ENCODE measurements at places on chromosomes 16 and 17.

DNA sequence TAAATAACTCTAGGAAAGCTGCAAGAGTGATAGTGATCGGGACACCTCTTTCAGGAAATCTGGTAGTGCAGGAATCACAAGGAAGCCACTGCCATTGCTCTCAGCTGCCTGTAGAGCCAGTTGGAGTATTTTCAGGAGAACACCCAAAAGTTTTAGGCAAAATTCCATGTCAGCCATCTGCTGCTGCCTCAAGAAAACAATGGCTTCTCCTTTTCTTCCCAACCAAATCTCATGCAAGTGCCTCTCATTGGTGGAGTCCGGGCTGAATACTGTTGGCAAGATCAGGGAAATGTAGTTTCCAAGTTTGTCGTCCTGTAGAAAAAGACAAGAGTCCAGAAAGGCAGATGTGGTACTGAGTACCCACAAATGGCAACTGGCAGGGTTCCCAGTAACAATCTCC is 54.9 kb upstream of the TANC2 start:
- no peak for DNase-seq

DNA sequence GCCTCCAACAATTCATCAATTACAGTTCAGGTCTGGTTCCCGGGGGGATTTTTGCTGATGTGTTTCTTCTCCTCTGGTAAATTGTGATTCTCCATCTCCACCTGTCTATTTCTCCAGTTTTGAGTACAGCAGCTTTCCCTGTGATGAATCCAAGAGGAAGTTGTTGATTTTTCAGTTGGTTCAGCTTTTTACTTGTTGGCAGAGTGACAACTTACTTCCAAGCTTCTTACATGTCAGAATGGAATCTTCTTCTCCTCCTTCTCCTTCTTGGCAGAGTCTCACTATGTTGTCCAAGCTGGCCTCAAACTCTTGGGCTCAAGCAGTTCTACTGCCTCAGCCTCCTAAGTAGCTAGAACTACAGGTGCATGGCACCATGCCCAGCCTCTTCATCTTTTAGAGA is 33.4 kb upstream of the TMEM92 start:
- peak; percentile 71 for DNase-seq

DNA sequence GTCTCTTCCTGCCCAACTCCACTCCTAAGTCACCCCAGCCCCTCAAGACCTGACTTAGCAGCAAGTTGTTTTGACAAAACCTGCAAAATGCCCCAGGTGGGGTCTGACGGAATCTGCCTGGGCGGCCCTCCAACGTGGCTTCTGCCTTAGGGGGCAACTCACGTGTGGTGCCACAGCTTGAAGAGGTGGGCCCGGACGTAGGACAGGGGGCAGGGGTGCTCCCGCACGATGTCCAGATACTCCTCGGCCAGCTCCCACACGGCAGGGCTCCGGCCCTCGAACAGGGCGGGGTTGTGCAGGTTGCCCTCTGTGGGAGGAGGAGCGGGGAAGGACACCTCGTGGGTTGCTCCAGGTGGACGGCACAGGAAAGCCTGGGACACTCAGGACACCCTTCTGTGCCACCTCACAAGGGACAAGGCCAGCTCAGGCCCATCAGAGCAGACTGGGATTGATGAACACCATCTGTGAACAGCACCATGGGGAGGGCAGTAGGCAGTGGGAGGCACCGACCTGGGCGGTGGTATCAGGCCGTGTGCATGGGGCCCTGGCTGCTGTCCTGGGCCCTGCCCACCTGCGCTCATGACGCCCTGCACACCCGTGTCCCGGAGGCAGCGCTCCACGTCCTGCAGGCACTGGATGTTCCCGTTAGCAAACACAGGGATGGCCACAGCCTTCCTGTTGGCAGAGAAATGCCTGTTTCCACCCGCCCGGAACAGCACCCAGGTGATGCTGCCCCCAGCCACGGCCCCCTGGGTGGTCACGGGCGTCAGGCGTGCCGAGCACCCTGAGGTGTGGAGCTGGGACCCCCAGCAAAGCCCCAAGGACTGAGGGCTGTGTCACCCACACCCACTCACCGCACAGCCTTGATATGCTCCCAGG is 4.3 kb downstream of the DUS1L start:
- DNase-seq = no peak

- DNase-seq = no peak
Observed at GRCh38 chr17:68542698-68543463, 30.7 kb downstream of the PRKAR1A start.

GRCh38 chr17:67442787-67443624 is 65.9 kb downstream of the PITPNC1 start:
- peak; percentile 37 for DNase-seq

DNA sequence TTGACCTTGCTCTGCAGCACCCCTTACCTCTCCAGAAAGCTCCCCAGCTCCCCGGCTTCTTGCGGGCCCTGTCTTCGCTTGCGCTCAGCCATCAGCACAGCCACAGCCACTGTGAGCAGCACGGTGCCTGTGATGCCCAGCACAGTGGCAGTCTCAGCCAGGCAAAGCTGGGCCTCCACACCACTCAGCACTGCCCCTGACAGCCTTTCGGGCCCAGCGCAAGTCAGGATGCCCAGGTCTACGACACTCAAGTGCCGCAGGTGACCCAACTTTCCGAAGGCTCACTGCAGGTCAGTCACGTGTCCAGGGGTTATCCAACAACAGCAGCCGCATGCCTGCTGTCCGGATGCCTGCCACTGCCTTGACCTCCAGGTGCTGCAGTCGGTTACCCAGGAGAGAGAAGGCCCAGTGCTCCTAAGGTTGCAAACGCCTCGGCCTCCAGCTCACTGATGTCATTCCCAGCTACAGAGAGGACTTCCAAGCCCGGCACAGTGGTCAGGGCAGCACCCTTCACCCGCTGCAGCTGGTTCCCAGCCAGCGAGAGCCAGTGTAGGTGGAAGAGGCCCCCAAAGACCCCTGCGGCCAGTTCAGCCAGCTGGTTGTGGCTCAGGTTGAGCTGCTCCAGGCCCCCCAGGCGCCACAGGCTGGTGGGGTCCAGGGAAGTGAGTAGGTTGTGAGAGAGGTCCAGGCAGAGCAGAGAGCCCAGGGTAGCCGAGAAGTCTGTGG is 8.9 kb upstream of the TMEM101 start:
- no peak for DNase-seq

DNA sequence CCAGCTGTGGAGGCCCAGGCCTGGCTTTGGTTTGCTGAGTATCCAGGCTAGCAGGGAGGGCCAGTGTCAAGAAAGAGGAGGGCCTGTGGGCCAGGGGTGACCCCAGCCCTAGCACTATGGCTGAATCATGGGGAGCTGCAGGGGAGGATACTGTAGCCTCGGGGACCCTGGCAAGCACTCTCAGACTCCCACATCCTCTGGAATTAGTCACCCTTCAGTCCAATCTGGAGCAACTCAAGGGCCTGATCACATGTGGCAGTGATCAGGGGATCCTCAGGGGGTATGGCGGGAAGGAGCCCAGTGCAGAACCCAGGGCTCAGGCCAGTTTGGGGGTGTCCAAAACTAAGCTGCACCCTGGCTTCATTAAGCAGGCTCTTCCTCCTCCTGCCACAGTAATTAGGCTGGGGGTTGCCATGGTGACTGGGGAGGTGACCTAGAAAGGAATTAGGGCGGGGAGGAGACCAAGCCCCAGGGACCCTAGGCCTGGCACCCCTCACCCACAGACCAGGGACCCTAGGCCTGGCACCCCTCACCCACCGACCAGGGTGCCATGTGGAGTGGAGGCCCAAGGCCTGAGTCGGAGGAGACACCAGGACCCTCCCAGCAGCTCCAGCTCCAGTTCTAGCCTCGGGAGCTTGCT is 5.8 kb downstream of the NLGN2 start:
- peak; percentile 79 for DNase-seq

- no peak for DNase-seq
Observed at GRCh38 chr17:71032746-71033273, 863.5 kb downstream of the KCNJ2 start.

DNA sequence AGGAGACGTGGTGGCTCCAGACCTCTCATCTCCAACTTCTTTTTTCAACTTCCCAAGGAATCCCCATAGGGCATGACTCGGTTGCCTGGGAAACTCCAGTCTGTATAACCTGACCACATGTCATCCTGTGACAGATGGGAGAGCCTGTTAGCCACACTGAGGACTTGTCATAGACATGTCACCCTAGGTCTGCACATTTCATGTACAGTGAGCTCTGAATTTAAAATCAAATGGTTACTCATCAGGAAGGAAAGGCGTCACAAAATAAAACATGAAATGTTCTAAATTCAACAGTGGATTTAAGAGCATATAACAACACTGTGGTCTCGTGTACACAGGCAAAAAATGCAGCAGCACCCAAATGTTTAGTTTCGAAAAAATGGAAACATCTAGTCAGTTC is 22.2 kb upstream of the ADAMTS18 start:
- peak; percentile 9 for DNase-seq

DNA sequence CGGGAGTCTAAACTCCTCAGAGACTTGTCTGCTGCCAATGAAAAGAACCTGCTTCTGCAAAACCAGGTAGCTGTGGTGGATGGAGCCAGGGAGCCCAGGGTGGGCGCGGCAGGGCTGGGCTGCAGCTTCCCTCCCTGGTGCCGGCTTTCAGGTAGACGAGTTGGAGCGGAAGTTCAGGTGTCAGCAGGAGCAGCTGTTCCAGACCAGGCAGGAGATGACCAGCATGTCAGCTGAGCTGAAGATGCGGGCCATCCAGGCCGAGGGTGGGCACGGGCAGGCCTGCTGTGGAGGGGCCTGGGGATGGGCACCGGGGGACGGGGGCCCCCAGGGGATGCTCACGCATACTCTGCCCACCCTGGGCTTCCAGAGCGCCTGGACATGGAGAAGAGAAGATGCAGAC is 3.2 kb upstream of the RAC3 start:
- DNase-seq = no peak

GRCh38 chr17:56314026-56314425 is 160.8 kb downstream of the ANKFN1 start:
- DNase-seq = peak; percentile 49

- DNase-seq = no peak
Observed at GRCh38 chr17:43750153-43750552, 8.4 kb downstream of the SOST start.

- DNase-seq = no peak
Observed at GRCh38 chr16:759110-759910, 1.2 kb upstream of the MSLN start.

GRCh38 chr17:74641224-74641957 is 17.9 kb upstream of the CD300E start:
- no peak for DNase-seq

DNA sequence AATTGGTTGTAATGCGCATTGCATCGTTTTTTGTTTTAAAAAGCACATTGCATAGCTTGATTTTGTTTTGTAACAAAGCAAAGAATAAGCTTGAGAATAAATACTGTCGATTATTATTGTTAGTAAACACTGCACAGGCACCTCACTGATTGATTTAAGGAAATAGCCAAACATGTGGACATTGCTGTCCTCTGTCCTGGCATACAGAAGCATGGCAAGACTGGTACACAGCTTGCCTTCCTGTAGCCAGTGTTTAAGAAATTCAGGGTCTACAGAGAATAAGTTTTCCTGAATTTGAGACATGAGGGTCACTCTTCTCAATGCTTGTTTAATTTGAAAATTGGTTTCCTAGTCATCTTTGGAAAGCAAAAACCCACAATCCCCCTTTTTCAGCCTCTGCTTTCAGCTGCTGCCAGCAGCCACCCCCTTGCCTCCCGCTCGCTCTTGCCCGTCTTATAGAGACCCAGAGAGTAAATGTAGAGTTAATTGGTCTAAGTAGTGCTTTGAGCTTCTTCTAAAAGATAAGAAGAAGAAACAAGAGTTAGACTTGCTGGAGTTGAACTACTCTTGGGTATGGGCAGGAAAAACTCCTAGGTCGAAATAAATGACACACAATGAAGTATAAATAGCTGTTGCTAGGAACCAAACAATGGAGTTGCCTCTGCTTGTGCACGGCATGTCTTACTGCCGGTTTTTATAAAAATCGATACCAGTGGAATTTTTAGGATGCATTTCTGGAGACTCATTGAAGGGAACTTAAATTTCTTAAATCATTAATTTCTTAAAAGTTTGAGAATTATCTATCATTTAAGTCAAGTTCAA is 116.6 kb downstream of the MRTFB start:
- DNase-seq = no peak

DNA sequence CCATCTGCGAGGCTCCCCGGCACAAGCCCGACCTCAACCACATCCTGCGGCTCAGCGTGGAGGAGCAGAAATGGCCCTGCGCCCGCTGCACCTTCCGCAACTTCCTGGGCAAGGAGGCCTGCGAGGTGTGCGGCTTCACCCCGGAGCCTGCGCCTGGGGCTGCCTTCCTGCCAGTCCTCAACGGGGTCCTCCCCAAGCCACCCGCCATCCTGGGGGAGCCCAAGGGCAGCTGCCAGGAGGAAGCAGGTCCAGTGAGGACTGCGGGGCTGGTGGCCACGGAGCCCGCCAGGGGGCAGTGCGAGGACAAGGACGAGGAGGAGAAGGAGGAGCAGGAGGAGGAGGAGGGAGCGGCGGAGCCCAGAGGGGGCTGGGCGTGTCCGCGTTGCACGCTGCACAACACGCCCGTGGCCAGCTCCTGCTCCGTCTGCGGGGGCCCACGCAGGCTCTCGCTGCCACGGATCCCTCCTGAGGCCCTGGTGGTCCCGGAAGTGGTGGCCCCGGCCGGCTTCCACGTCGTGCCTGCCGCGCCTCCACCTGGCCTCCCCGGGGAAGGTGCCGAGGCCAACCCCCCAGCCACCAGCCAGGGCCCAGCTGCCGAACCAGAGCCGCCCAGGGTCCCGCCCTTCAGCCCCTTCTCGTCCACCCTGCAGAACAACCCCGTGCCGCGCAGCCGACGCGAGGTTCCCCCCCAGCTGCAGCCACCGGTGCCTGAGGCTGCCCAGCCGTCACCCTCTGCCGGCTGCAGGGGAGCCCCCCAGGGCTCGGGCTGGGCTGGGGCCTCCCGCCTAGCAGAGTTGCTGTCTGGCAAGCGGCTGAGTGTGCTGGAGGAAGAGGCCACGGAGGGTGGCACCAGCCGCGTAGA is 13.1 kb upstream of the PRR35 start:
- DNase-seq = peak; percentile 63

- DNase-seq = no peak
Observed at GRCh38 chr16:25174285-25174684, 42.5 kb upstream of the AQP8 start.

DNA sequence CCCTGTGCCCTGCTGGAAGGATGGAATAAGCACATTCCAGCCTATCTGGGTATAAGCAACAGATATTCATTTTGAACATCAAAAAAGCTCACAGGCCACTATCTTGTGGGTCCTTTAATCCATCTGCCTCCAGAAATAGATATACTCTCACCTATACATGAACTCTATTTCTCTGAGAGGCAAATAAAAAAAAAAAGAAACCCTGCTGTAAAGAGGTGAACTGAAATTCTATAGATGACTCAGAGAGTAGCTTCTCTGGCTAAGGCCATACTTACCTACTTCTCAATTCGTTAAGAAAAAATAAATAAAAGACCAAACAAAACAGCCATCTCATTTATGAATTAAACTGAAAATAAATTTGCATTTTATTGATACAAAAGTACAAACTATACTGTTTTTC is 86.3 kb downstream of the DYNLRB2 start:
- no peak for DNase-seq

Measured in fibroblast of mammary gland (primary cell).